ENCODE measurements at places on chromosomes 1 and 21.

DNA sequence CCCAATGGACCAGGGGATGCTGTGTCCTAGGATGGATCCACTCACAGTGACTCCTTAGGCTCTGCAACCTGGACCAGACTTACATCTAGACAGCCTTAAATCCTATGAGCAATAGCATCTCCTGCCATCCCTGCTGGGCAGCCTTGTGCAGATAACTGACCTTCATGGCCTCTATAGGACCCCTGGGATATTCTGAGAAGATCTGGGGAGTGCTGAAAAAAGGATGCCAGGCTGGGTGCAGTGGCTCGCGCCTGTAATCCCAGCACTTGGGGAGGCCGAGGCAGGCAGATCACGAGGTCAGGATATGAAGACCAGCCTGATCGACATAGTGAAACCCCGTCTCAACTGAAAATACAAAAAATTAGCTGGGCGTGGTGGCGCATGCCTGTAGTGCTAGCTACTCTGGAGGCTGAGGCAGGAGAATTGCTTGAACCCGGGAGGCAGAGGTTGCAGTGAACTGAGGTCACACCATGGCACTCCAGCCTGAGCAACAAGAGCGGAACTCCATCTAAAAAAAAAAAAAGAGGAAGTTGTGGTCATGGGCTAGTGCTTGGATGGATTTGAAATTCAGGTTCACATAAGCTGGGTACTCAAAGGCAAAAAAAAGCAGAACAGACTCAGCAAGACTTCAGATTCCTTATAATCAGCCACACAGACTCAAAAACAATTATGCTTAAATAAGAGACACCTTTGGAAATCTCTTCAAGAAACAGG lies 10.9 kb upstream of the SH2D1B start:
- no peak for DNase-seq

DNA sequence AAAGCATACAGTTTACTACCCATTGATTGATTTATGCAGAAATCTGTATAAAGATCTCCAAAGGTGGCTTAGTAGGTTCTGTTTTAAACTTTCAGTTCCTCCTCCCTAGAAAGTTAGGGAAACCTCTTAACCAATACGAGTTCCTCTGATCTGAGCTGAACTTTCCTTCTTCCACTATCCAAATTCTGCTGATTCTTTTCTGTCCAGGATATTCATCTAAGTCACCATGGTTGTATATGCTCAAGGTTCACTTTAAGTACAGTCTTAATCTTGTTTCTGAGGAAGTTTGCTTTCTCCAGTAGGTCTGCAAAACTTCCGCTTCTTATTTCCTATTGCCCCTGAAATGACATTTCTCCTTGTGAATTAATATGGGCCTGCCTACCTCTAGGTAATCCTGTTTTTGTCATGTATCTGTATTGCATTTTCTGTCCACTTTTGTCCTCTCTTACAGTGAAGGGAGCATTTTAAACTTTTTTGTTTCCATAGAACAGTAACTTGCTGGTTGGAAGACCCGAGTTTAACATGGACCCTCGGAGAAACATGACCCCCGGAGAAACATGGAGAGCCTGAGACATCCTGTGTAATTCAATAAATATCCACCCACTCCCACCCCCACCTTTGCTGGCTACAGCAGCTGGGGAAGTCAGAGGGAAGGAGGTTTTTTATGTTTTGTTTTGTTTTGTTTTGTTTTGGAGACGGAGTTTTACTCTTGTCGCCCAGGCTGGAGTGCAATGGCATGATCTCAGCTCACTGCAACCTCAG lies 16.7 kb upstream of the TUT4 start:
- DNase-seq, result no peak

DNA sequence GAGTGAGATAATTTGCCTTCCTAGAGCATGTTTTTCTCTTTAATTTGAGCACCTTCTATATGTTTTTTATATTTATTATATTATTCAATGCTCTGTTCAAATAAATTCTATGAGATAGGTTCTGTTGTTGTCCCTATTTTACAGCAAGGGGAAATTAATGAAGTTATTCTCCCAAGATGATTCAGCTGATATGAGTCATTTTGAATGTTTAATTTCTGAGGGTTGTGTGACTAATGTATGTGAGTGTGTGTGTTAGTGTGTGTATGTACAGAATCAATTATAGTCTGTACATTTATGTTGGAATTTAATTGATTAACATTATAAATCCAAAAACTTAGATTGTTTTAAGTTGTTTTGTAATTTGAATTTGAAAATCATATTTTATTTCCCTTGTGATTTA lies 1536.7 kb upstream of the B3GALT2 start:
- DNase-seq, result no peak

- DNase-seq, result no peak
Observed at GRCh38 chr1:30270461-30270860, 452.9 kb downstream of the MATN1 start.

DNA sequence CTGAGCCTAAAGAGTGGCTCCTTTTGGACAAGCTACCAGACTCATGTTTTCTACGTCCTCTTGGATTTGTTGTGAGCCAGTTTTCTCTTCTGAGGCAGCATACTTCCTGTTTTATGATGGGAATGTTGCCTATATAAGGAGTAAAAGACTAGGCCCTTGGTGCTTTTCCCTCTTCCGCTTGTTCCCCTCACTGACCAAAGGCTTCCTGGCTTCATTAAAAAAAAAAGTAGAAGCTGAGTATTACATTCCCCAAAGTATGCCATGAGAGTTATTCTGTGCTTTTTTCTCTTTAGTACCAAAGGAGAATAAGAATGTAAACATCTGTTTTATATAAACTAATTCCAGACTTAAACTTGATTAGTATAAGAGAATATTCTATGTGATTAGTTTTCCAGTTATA lies 6.5 kb upstream of the HMCN1 start:
- DNase-seq, result no peak

GRCh38 chr1:51328279-51328678 lies 2.1 kb downstream of the TTC39A start:
- DNase-seq, result no peak

DNA sequence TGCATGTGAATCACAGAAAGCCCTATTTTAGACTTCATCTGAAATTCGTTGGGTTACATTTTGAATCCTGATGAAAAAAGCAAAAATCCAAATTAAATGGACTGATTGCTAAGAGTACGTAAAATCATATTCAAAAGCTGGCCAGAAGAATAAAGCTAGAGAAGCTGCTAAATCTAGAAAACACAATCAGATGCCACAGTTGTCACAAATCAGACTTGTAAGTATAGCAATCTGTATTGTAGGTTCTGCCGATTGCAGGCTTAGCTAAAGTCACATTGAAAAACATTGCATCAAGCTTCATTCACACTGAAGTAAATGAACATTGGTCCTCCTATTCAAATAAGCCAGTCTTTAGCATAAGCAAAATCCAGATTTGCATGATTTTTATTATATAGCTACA lies 235.1 kb upstream of the ST6GALNAC5 start:
- no peak for DNase-seq

- peak; percentile 45 for DNase-seq
Observed at GRCh38 chr1:111219557-111220286, 7.8 kb upstream of the CHI3L2 start.

- DNase-seq, result no peak
Observed at GRCh38 chr1:91120936-91121335, 99.1 kb upstream of the ZNF644 start.

- peak; percentile 38 for DNase-seq
Observed at GRCh38 chr1:111471012-111471411, 2.8 kb upstream of the C1orf162 start.

DNA sequence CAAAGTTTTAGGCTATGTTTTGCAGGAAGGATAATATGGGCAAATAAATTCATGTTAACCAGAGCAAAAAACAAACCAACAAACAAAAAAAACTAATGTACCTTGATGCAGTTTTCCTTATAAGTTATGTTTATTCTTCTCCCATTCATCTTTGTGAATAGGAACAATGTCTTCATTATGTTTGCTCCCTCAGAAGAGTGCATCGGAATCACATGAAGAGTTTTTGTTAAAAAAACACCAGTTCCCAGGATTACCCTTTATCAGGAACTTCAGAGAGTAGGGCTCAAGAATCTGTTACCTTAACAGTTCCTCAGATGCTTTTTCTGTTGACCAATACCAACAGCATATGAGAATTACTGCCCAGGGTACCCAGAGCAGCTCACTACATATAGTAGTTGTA lies 14.6 kb upstream of the PRRC2C start:
- no peak for DNase-seq

DNA sequence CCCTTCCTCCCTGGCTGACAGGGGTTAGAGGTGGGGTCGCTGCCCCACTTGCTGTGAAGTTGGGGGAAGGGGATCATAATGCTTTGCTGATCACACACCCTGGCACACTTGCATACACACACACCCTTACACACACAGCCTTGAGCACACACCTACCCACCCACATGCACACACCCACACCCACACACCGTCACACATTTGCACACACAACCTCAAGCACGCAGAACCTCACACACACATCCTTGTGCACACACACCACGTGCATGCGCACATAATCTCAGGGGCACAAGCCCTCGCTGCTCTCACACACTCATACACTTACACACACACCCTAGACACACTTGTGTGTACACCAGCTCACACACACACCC lies 16.4 kb upstream of the TNFRSF8 start:
- no peak for DNase-seq

- DNase-seq, result peak; percentile 44
Observed at GRCh38 chr1:1144122-1144842, 28.4 kb upstream of the C1orf159 start.

- no peak for DNase-seq
Observed at GRCh38 chr1:222331765-222332164, 216.1 kb downstream of the HHIPL2 start.

GRCh38 chr1:231600458-231600976 lies 26.1 kb upstream of the DISC1 start:
- DNase-seq, result no peak

DNA sequence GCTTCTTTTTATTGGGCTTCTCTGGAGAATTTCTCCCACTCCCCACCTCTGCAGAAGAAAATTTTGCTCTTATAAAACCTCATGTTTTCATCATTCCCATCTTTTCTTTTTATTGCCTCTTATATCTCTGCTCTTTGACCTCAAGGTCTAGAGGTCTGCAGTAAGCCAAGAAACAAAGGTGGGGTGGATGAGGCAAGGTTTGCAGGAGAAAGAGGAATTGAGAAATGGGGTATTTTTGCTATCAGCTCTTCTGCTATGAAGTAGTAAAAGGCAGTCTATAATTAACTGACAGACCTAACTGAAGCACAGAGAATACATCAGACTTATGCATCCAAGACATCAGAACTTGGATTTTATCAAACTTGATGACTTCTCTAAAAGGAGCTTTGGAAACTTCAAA lies 22.9 kb downstream of the SYT11 start:
- no peak for DNase-seq

GRCh38 chr1:116020668-116021272 lies 44.5 kb downstream of the SLC22A15 start:
- peak; percentile 45 for DNase-seq

GRCh38 chr1:51969038-51969705 lies 21.3 kb downstream of the RAB3B start:
- DNase-seq, result no peak

DNA sequence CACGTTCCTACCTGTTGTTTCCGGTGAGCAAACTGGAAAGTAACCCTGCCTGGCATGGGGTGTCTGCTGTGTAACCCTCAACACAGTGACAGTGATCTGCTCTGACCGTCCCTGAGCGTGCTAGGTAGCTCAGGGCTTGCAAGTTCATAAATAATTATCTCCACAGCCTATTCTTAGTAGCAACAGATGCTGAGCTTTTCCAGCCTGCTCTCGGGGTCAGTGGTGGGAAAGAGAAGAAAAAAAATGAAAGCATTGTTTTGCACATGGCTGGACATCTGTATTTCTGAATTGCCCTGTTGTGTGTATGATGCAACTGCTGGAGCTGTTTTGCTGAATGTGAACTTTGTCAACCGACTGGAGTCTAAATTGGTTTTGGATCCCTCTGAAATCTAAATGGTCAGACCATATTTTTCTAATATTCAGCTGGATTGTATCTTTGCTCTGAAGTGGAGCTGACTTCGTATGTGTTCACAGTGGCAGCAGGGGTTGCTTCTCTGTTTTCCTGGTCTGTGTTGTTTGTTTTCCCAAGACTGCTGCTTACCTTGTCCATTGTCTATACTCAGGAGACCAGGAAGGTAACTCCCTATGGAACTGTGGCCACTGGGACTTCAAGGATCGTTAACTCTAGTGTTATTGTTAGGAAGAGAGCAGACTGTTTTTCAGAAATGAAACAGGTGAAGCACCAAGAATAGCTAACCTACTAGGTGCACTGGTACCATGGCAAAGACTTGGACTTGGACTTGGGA lies 27.0 kb downstream of the TGFB2 start:
- DNase-seq, result no peak

DNA sequence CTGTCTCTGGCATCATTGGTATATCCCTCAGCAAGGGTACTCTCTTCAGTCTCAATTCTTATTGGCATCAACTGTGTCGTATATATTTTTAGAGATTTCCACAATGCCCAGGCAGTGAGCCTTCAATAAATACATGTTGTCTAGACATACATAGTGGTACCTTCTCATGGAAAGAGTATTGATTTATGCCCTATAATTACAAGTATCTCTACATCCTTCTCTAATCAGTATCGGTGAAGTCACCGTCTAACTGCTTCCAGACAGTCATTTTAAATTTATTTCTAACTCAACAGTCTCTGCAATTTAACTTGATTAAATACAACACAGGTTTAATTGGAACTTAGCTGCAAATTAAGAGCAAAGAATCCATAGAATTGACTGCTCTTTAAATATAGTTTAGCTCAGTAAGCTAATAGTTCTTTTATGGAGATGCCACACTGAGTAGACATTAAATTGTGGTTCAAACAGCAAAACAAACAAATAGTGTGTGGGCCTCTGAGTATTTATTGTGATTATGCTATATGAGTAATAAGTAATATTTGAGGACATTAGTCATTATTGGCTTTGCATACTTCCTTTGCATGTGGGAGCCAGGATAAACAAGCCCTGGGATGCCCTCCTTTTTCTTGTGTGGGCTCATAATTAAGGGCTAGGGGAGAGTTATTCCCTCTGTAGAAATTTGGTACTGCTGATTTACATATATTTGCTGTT lies 126.9 kb upstream of the DUSP10 start:
- DNase-seq, result no peak

GRCh38 chr1:206050655-206051235 lies 2.2 kb upstream of the RHEX start:
- DNase-seq, result peak; percentile 23

DNA sequence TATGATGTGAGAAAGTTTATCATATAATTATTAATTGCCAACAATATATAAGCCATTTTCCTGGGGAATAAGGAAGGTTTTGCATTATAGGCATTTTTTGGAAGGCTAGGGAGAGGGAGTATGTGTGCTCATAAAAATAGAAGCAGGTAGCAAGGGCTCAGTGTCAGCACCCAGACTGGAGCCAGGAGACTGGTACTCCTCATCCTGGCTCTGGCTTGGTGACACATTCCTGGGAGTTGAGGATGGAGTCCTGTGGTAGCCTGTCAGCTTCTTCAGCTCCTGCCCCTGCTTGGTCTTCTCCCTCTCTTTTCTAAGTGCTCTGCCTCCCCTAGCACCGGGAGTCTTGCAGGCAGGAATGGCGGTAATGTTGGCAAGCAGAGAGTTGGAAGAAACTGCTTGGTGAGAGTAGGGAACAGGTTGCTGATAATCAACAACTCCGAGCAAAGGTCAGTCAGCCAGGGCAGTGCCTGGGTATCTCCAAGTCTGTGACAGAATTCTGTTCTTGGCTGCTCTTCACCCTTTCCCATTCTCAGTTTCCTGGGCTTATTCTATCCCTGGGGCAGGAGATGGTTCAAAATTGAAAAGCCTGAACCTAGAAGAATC lies 23.0 kb downstream of the GIPC2 start:
- no peak for DNase-seq

- DNase-seq, result no peak
Observed at GRCh38 chr1:205792481-205792881, 17.2 kb upstream of the RAB29 start.

- DNase-seq, result no peak
Observed at GRCh38 chr1:192974701-192975100, 84.5 kb downstream of the UCHL5 start.

GRCh38 chr1:106022312-106022902 lies 1034.1 kb upstream of the PRMT6 start:
- DNase-seq, result no peak

Measured in stimulated activated CD8-positive, alpha-beta memory T cell treated with anti-CD3 and anti-CD28 coated beads, Interleukin-2, amount 100 ng/mL, for 48 hours (primary cell).